Breast epithelium (tissue), 4 donors: ENCODE measurements at places on chromosomes 7 and 10.

GRCh38 chr10:108052981-108053380 is 888.5 kb upstream of the SORCS1 start:
- DNase-seq: no peak
- H3K27ac ChIP-seq: no peak overlapping the region
- no peaks in the 10 kb centered on the region for H3K4me1 ChIP-seq
- no peaks in the 10 kb centered on the region for H3K36me3 ChIP-seq
- no peaks in the 10 kb centered on the region for H3K27me3 ChIP-seq
- no peak overlapping the region for H3K4me3 ChIP-seq

DNA sequence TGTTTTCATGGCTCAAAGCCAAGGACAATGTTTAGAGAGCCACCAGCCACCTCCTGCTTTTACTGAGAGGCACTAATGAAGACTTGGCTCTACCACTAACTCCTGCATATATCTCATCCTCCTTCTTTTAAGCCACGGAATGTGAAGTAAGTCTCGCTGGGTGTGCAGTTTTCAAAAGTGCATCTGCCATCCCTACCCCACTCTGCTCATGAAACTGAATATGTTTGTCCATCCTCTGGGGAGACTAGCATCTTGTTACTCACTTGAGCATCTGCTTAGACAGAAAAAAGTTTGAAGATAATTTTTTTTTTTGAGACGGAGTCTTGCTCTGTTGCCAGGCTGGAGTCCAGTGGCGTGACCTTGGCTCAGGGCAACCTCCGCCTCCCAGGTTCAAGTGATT is 40.8 kb downstream of the EPDR1 start:
- no peak overlapping the region for H3K27ac ChIP-seq
- no peaks in the 10 kb centered on the region for H3K4me1 ChIP-seq
- DNase-seq: no peak
- H3K4me3 ChIP-seq: no peak overlapping the region
- no peaks in the 10 kb centered on the region for H3K27me3 ChIP-seq

GRCh38 chr10:95865814-95866466 is 41.8 kb upstream of the CC2D2B start:
- H3K4me3 ChIP-seq: no peak overlapping the region
- H3K27ac ChIP-seq: no peak overlapping the region
- no peak for DNase-seq
- H3K36me3 ChIP-seq: no peaks in the 10 kb centered on the region

DNA sequence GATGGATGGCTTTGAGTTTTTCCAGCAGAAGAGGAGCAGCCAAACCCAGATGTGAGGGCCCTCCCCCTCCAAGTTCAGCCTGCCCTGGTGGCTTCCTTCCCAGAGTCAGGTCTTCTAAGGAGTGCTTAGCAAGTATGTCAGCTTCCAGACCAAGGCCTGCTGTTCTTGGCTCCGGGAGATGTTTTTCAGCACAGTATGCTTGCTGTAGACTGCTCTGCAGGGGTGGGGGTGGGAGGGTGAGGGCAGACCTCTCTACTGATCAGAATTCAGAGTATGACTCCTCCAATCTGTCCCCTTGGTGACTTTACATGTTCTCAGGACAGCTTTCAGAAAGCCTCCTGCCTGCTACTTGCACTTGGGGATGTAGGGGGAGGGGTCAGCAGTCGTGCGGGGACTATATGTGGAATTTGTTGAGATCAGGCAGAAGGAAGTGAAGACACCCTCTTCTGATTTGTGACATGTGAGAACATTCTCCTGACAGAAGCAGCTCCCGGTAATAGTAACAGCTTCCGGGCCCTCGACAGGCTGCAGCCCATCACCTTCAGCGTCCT is 516.4 kb upstream of the ZMIZ1 start:
- no peak for DNase-seq
- H3K36me3 ChIP-seq: no peaks in the 10 kb centered on the region
- no peak overlapping the region for H3K4me3 ChIP-seq
- H3K27ac ChIP-seq: no peak overlapping the region

DNA sequence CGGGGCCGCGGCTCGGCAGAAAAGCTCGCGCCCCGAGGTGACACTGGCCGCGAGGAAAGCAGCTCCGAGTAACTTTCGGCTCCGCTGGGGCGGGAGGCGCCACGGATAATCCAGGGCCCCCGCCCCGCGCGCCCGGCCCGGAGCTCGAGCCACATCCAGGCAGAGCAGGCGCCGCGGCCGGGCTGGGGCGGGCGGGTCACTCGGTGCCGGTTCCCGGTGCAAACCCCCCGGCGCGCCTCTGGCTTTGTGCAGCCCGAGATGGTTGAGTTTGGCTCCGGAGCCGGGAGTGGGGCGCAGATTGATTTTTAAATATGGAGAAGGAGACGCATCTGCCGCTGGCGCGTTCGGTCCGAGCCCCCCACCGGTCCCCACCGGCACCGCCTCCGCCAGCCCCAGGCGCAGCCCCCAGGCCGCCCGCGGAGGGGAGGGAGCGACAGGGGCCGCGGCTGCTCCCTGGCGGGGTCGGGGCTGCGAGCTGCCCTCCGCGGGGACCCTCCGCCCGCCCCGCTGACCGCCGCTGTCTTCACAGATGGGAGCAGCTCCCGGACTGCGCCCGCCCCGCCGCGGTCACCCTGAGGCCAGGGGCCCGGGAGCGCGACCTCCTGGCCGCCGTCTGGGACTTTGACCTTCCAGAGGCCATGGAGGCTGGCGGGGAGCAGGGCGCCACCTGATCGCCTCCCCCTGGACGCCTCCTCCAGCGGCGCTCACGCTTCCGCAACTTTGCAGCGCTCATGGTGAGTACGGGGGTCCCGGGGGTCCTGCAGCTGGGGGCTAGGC is 643 bp downstream of the ADGRA1 start:
- no peaks in the 10 kb centered on the region for H3K36me3 ChIP-seq
- no peak for DNase-seq
- no peaks in the 10 kb centered on the region for H3K4me1 ChIP-seq
- no peak overlapping the region for H3K27ac ChIP-seq
- H3K4me3 ChIP-seq: no peak overlapping the region
- peaks cover 95% of the 10 kb centered on the region for H3K27me3 ChIP-seq

DNA sequence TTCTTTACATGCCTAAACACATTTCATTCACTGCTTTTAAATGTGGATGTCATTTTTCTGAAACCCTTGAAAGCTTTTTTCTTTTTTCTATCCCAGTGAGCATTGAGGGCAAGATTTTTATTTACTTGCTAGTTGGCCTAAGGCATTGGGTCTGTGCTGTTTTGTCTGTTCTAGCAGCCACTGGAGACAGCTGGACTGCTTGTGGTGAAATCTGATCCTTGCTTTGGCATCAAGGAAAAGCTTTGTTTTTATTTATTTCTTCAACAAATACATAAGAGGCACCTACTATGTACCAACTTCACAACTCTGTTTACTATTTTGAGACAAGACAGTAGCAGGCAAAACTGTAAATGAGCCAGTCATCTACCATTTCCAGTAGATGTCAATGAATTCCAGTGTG is 28.4 kb upstream of the PDLIM1 start:
- H3K4me3 ChIP-seq: no peak overlapping the region
- DNase-seq: no peak
- no peaks in the 10 kb centered on the region for H3K27me3 ChIP-seq
- no peak overlapping the region for H3K27ac ChIP-seq

GRCh38 chr7:134329614-134330346 is 13.1 kb upstream of the SLC35B4 start:
- H3K27ac ChIP-seq: no peak overlapping the region
- no peak for DNase-seq
- H3K4me3 ChIP-seq: no peak overlapping the region

GRCh38 chr10:18238870-18239485 is 98.8 kb downstream of the CACNB2 start:
- DNase-seq: no peak
- H3K27ac ChIP-seq: no peak overlapping the region
- H3K27me3 ChIP-seq: no peaks in the 10 kb centered on the region
- H3K4me3 ChIP-seq: no peak overlapping the region
- no peaks in the 10 kb centered on the region for H3K36me3 ChIP-seq

DNA sequence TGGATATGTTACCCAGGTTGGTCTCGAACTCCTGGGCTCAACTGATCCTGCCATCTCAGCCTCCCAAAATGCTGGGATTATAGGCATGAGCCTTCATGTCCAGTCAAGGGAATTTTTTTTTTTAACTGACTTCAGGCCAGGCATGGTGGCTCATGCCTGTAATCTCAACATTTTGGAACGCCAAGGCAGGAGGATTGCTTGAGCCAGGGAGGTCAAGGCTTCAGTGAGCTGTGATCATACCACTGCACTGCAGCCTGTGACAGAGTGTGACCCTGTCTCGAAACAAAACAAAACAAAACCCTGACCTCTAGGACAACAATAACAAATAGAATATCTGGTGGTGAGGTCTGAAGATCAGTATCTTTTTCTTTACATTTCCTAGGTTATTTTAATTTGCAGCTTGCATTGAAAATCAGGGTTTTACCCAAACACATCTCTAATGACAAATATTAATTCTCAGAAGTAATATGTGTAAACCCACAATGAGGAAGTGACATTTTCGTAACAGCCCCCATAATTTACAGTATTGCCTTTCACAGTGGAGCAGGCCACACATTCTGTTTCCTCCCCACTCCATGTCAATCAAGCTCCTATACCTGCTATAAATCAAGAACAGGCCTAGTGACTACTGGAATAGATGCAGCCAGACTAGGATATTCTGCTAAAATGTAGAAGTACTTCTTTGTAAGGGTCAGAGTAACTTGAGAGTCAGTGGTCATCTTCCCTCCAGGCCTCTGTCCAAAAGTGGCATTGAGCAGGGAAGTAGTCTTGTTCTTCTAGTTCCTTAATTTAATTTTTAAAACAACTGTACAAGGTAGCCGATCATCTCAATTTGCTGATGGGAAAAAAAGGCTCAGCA is 43.3 kb upstream of the ECHDC3 start:
- no peaks in the 10 kb centered on the region for H3K27me3 ChIP-seq
- H3K4me3 ChIP-seq: no peak overlapping the region
- no peaks in the 10 kb centered on the region for H3K4me1 ChIP-seq
- no peaks in the 10 kb centered on the region for H3K36me3 ChIP-seq

GRCh38 chr10:125557801-125558505 is 125.0 kb downstream of the TEX36 start:
- no peaks in the 10 kb centered on the region for H3K36me3 ChIP-seq
- H3K27me3 ChIP-seq: no peaks in the 10 kb centered on the region
- no peak overlapping the region for H3K27ac ChIP-seq
- no peak for DNase-seq
- H3K4me3 ChIP-seq: no peak overlapping the region

DNA sequence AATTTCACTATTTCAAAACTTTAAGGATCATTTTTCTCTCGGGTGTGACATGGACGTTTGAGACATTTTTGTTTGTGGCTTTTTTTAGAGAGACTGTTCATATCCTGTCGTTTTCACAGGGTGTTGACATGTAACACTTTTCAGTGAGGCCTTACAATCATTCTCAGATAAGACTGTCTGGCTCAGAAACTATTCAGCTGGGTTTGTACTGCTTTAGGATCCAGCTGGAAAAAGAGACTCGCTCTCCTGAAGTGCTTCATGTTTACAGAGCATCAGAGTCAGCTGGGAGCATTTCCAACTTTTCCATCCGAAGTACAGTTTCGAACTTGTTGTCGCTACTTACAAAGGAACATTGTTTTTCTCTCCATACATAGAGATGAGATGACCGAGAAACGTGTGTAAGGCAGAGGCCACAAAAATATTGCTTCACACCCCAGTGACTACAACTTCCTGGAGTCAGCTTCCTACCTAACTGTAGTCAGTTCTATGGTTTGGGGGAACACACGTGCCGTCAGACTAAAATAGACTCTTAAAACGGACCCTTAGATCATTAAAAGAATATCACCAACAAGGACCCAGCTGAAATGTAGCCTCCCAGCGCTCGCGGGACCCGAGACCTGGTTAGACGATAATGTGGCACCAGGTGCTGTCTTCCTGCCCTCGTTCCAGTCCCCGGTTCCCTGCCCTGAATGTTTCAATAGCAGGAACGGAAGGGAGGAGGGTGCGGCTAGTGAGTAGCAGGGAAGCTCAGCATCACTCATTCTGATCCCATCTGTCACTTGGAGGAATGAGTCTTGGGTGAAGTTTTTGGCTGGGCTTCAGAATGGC is 78.0 kb downstream of the MKI67 start:
- H3K4me3 ChIP-seq: peak overlapping the region; percentile 47
- peaks cover 8% of the 10 kb centered on the region for H3K4me1 ChIP-seq
- peak overlapping the region; percentile 92 for H3K27ac ChIP-seq
- H3K27me3 ChIP-seq: no peaks in the 10 kb centered on the region
- no peaks in the 10 kb centered on the region for H3K36me3 ChIP-seq

DNA sequence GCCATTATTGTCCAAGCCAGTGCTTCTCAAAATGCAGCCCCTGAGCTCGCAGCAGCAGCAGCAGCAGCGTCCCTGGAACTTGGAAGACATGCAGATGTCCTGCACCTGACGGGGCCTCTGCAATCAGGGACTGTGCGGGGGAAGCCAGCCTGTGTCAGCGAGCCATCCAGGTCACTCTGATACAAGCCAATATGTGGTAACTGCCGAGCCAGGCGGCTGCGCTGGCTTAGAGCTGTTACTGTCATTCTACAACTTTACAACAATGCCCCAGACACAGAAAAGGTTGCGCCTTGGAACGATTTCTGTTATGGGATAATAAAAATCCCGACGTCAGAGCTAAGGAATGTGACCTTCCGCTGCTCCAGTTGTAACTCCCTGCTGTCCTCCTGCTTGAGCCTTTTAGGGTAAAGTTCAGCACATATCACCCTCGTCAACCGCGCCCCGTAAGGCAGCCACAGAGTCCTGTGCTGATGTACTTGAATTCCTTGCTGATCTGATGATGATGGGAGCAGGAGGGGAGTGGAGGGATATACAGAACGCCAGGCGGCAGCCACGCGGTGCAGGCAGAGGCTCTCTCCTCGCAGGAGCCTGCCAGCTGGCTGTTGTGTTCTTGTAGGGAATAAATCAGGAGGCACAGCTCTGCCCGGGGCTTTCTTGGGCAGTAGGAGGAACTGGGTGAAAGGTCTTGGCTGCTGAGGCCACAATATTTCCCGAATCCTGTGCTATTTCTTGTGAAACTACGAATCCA is 20.0 kb upstream of the CRYGN start:
- peaks cover 9% of the 10 kb centered on the region for H3K4me1 ChIP-seq
- H3K36me3 ChIP-seq: no peaks in the 10 kb centered on the region
- peak overlapping the region; percentile 95 for H3K27ac ChIP-seq

GRCh38 chr10:34967335-34967880 is 122.7 kb downstream of the CUL2 start:
- H3K36me3 ChIP-seq: no peaks in the 10 kb centered on the region
- DNase-seq: peak; percentile 93
- H3K4me1 ChIP-seq: no peaks in the 10 kb centered on the region

GRCh38 chr7:16323313-16323712 is 98.0 kb downstream of the CRPPA start:
- H3K4me1 ChIP-seq: no peaks in the 10 kb centered on the region
- H3K27me3 ChIP-seq: no peaks in the 10 kb centered on the region
- H3K36me3 ChIP-seq: no peaks in the 10 kb centered on the region
- no peak for DNase-seq

- no peak for DNase-seq
- H3K4me1 ChIP-seq: no peaks in the 10 kb centered on the region
- no peak overlapping the region for H3K27ac ChIP-seq
- H3K36me3 ChIP-seq: no peaks in the 10 kb centered on the region
- no peak overlapping the region for H3K4me3 ChIP-seq
These were observed 632.9 kb downstream of the ARL4A start for GRCh38 chr7:13320333-13320732.
